ENCODE measurements at places on chromosomes 3 and 15. TPM values are rescaled to one million over a fixed set of nuclear protein-coding genes. Genes with fewer than 3 reads are reported as not detected.

Gene UROC1
- polyA plus RNA-seq, result not detected

DNA sequence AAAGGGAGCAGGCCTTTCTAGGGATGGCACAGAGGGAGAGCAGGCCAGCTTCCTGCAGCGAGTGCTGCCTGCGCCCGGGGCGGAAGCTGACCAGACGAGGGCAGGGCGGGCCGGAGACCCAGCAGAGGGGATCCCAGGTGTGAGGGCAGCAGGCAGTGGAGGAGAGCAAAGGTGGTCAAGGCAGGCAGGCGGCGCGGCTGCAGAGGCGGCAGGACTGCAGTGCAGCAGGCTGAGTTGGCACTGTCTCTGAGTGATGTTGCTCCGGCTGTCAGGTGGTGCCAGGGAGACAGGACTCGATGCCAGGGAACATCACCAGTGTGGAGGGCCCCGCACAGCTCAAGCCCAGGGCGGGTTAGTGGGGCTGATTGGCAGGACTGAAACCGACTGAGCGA, 22.3 kb upstream of the PLXNA1 start:
- no peak for DNase-seq

Gene ACTRT3
- polyA plus RNA-seq, result 4.5 TPM

Gene HRG
- polyA plus RNA-seq, result 22.8 TPM

GRCh38 chr3:196990601-196991007, 22.0 kb upstream of the PIGZ start:
- DNase-seq, result no peak

- DNase-seq, result no peak
These were observed 309.2 kb downstream of the PDCD6IP start for GRCh38 chr3:34107669-34108068.

Gene SKOR1
- polyA plus RNA-seq, result 0.22 TPM

GRCh38 chr3:66910266-66911055, 87.6 kb upstream of the KBTBD8 start:
- DNase-seq, result no peak

GRCh38 chr3:151770956-151771355, 37.2 kb downstream of the AADACL2 start:
- no peak for DNase-seq

Gene TM4SF18
- polyA plus RNA-seq, result 14.2 TPM

GRCh38 chr3:155417119-155417517, 123.6 kb upstream of the STRIT1 start:
- DNase-seq, result no peak

DNA sequence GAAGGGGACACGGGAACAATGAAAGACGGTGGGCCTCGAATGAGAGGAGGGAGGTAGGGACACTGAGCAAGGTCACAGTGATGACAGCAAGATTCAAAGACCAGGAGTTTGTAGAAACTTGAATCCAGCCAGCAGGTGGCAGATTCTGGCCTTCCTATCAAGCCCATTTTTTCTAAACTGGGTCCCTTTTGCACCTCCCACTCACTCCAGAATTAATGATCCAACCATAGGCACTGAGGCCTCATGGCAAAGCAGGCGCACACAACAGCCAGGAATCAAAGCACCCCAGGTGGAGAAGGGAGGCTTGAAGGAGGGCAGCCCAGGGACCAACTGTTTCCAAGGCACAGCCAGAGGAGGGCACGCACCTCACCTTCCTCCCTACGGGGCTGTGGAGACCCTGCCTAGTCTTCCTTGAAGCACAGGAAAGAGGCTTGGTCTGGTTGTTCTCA, 90.2 kb downstream of the ANP32A start:
- DNase-seq, result no peak

Gene CRABP1
- 61.0 TPM for polyA plus RNA-seq

DNA sequence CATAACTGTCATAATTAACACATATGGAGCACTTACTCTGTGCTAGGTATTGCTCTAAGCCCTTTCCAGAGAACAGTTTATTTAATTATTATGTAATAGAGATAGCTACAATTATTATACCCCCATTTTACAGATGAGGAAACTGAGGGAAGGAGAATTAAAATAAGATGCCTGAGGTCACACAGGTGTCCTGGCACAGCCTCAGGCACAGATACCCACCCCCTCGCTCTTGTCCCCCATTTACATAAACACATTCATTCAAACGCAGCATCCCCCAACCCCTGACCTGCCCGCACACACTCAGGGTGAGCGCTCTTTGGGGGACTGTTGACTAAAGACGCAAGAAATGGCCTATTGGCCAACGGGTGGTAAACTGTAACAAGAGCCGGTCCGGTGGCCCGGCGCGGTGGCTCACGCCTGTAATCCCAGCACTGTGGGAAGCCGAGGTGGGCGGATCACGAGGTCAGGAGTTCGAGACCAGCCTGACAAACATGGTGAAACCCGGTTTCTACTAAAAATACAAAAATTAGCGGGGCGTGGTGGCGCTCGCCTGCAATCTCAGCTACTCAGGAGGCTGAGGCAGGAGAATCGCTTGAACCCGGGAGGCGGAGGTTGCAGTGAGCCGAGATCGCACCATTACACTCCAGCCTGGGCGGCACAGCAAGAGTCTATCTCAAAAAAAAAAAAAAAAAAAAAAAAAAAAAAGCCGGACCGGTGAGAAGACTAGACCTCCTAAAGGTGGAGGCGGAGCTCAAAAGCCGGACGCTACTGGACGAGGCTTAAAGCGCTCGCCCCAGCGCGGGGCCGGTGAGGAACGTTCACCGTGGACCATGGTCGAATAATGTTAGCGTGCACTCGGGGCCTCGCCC, 1.9 kb upstream of the ISL2 start:
- no peak for DNase-seq

Gene ADAMTS9
- 25.0 TPM for polyA plus RNA-seq

DNA sequence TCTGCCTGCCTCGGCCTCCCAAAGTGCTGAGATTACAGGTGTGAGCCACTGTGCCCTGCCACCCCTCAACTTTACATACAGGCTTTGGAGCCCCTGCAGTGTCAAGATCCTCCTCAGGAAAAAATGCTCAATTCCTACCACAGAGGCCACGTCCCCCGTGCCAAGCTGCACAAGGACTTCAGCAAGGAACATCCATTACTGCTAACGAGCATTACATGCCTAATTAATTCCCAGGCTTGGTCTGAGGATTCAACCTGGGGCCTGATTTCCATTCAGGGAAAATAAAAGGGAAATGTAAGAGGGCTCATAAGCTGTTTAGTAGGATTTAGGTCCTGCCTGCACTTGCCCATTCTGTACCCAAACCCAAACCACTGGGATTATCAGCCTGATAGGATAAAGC, 161.4 kb downstream of the RAB11A start:
- no peak for DNase-seq

Gene SEMA3F
- 36.7 TPM for polyA plus RNA-seq

DNA sequence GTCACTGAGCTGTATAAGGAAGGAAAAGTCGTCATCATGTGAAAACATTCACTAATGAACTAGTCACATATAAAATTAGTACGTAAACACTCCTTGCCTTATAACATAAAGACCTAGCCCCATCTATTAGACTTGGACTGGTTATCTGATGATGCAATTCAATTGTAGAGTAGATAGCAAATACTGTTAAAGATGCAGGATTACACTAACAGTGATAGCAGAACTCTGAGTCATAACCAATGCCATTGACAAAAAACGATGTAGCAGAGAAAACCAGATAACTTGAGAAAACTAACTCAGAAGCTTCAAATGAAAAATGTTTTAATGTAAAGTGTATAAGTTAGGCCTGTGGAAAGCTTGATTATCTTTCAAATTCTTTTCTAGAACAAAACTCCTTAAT, 132.2 kb downstream of the WDR72 start:
- DNase-seq, result no peak

- no peak for DNase-seq
These were observed 173.6 kb downstream of the PTPRG start for GRCh38 chr3:61734749-61735686.

- no peak for DNase-seq
These were observed 32.0 kb downstream of the ST8SIA2 start for GRCh38 chr15:92425578-92426225.

Gene C15orf62
- 0.47 TPM for polyA plus RNA-seq

Gene COX5A
- 701 TPM for polyA plus RNA-seq

Gene LINS1
- 8.8 TPM for polyA plus RNA-seq

- DNase-seq, result no peak
These were observed 89.7 kb upstream of the GRM7 start for GRCh38 chr3:6771171-6771570.

DNA sequence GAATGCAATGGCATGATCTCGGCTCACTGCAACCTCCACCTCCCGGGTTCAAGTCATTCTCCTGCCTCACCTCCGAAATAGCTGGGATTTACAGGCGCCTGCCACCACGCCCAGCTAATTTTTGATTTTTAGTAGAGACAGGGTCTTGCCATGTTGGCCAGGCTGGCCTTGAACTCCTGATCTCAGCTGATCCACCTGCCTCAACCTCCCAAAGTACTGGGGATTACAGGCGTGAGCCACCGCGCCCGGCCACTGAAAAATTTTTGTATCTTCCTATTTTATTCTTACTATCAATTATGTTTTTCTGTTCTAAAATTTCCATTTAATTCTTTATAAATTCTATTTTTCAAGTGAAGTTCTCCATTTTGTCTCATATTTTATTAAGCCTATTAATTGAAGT, 730.4 kb downstream of the EDEM1 start:
- DNase-seq, result no peak

DNA sequence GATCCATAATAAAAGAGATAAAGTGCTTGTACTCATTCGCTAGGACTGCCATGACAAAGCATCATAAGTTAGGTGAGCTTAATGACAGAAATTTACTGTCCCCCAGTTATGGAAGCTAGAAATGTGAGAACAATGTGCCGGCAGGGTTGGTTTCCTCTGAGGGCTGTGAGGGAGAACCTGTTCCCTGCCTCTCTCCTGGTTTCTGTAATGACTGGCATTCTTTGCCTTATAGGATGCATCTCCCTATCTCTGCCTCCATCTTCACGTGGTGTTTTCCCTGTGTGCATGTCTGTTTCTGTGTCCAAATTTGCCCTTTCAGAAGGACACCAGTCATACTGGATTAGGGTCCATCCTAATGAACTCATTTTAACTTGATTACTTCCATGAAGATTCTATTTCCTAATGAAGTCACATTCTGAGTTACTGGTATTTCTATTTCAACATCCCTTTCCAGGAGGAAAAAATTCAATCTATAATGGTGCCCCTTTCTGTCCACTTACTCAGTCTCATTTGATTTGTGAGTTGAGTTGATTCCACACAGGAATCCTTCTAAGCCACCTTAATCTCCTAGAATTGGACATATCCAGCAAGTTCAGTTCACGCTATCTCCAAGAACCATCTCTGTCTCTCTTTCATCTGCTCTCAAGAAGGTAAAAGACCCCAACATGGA, 71.2 kb upstream of the LIPC start:
- no peak for DNase-seq

- DNase-seq, result no peak
These were observed 88.8 kb upstream of the RARB start for GRCh38 chr3:25339225-25339624.

Gene RLBP1
- polyA plus RNA-seq, result not detected

DNA sequence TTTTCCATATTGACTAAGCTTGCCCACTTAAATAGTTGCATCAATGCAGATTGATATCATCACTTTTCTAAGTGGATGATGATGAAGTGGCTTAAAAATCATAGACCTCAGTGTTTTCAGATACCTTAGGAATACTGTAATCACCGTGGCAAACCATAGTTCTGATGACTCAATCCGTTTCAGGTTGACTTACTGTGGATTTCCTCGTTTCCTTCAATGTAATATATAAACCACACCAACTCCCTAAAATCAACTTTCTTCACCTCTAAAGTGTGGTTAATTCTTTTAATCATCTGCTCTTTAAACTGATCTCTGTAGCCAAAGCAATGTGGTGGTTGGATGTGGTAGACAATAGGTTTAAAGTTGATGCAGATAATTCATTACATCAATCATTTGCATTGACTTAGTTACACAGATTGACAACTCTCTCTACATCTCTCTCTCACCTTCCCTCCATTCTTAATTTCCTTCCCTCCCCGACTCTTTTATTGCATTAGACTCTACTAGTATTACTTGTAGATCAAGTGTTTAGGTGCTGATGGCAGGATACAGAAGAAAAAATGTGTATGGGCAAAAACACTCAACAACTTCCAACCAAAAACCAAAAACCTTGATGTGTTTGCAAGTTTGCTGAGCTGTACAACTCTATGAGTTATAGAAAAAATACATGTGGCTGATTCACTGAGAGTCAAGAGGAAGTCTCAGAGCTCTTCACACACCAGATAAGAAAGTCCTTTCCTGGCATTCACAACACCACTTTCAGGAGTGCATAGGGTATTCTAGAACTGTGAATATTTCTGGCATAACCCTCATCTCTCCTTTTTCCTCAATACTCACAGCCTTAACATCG, 243.5 kb downstream of the NFKBIZ start:
- no peak for DNase-seq

GRCh38 chr3:69696367-69696766, 42.9 kb upstream of the MITF start:
- DNase-seq, result no peak

DNA sequence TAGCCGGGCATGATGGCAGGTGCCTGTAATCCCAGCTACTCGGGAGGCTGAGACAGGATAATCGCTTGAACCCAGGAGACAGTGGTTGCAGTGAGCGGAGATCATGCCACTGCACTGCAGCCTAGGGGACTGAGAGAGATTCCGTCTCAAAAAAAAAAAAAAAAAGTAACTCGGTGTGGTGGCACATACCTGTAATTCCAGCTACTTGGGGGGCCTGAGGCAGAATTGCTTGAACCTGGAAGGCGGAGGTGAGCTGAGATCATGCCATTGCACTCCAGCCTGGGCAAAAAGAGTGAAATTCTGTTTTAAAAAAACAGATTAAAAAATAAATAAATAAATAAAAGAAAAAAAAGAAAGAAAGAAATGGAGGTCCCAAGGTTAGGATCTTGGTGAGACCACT, 6.2 kb upstream of the FLNB start:
- no peak for DNase-seq

Gene SLC12A8
- 5.4 TPM for polyA plus RNA-seq

Gene CNTN3
- 3.8 TPM for polyA plus RNA-seq

Gene TF
- polyA plus RNA-seq, result 0.88 TPM

Gene SLMAP
- polyA plus RNA-seq, result 22.0 TPM

DNA sequence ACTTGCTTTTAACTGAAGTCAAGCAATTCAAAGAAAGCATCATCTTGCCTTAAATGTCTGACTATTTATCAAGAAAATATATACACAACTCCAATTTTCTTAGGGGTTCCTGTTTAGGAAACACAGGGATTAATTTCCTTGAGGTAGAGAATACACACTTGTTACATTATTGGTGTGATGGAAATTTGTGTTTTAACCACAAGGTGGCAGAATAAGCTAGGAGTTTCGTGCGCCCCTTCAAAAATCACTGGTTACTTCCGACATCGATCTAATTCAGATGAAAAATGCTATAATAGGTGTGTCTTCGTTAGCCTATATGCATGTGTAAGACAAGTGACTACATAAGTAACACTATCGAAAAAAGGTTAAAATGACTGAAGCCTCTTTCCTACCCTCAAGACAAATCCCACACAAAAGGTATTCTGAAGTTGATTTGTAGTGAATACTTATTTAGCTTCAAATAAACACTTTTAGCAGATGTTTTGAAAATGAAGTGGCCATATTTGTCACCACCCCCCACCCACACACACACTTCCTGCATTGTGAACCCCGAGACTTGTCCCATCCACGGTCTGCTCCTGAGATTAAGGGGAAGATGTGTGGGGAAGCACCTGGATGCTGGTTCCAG, 246.5 kb downstream of the ROBO1 start:
- peak; percentile 65 for DNase-seq
